ENCODE measurements at places on chromosomes 7 and 10.

DNA sequence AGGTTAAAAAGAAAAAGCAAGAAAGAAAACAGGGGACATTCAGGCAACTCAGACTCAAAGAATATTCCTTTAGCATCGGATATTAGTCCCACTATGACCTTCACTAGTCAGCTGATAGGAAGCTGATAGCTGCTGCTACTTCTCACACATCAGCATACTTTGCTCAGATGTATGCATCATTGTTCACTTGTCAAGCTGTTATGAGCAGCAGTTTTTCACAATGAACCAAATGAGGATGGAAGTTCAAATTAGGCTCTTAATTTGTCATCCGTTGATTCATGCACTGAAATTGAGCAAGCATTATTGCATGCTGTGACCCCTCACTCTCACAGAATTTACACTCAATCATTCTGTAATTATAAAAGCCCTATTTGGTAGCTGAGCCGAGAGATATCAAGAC lies 257.7 kb downstream of the SNX13 start:
- DNase-seq = no peak

GRCh38 chr10:124450012-124450782 lies at the start of gene NKX1-2:
Gene NKX1-2, minus strand, starts transcription at chr10:124450035. Its CDS starts 92 bp downstream, at chr10:124449943.
- DNase-seq = no peak

- DNase-seq = no peak
Measured at GRCh38 chr7:31955021-31955420, 115.2 kb downstream of the PDE1C start.

DNA sequence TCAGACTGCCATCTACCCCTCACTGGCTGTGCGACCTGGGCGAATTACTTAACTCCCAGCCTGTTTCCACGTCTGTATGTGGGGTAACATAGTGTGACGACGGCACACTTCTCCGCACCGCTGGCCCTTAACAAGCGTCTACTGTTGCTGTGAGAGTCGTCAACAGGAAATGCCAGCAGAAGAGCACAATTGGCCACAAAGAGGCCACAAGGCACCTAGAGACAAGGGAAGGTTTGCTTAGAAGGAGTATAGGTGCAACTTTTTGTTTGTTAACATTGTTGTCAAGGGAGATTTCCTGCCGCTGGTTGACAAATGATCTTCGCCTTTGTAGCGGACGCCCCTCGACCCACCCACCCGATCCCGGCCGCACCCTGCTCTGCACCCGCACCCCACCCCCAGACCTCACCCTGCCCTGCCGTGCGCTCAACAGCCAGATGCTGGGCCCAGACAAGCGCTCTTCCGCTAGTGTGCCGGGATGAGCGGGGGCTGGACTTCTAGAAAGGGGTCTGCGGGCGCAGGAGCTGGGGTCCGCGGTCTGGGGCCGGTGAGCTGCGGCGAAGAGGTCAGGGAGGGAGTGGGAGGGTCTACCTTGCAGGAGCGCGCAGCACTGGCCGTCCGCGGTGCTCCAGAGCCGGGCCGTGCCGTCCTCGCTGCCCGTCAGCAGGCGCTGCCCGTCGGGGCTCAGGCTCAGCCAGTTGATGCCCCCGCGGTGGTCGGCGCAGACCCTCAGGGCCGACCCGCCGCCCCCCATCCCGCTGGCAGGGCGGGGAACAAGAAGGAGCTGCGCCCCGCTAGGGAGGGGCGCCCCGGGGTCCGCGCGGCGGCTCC lies 785 bp downstream of the WDR86 start:
- DNase-seq = no peak

GRCh38 chr7:150938566-150938965 lies 39.6 kb downstream of the KCNH2 start:
- DNase-seq = no peak

- DNase-seq = no peak
Measured at GRCh38 chr10:77899080-77899477, 27.5 kb downstream of the DLG5 start.

- no peak for DNase-seq
Measured at GRCh38 chr10:49504528-49504927, 34.4 kb downstream of the ERCC6 start.

- DNase-seq = no peak
Measured at GRCh38 chr7:128000048-128000447, 31.2 kb downstream of the LRRC4 start.

DNA sequence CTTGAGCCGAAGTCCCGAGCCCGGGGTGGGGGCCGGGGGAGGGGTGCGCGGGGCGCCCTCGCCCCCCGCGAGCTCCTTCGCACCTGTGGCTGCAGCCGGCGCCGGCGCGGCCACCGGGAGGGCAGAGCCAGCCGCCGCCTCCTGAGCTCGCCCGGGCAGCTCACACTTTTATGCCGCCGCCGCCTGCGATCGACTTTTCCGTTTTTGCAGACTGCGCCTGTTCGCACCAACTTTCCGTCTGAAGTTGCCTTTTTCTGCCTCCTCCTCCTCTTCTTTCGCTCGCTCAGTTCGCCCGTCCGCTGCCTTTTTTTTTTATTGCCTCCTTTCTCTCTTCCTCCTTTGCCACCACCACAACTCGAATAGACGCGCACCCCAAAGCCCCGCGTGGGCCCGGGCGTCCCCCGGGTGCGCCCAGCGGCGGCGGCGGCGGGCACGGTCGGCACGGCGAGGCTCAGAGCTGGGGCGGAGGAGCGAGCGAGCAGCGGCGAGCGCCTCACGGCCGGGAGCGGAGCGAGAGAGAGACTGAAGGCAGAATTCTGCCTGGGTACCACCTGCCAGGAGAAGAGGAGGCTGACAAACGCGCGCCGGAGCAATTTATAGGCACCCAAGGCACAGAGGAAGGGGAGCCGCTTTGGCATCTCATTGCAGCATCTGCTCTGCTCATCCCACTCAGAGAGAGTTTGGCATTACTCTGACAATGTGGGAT lies at the start of gene C1QL3:
Gene C1QL3, minus strand, starts transcription at position 569 of the 706 bp plus-strand sequence. CDS start 814 bp downstream, outside the sequence.
- DNase-seq = peak; percentile 32

DNA sequence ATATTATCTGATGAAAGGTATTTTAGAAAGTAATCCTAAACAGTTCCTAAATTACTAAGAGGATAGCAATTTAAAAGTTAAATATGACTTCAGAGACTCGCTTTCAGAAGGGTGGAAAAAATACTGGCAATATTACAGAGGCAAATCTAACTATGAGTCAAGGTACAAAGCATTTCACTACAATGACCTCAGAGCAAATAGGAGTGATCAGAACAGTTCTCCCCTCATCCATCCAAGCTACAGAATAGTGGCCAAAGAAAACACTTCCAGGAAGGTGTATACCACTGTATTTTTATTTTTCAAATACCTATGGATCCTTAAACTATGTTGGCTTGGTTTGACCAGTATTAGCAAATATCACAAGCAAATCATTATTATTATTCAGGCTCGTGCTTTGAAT lies 112.8 kb upstream of the ODAD2 start:
- DNase-seq = no peak

- DNase-seq = no peak
Measured at GRCh38 chr10:76001019-76001418, 569.6 kb downstream of the LRMDA start.

DNA sequence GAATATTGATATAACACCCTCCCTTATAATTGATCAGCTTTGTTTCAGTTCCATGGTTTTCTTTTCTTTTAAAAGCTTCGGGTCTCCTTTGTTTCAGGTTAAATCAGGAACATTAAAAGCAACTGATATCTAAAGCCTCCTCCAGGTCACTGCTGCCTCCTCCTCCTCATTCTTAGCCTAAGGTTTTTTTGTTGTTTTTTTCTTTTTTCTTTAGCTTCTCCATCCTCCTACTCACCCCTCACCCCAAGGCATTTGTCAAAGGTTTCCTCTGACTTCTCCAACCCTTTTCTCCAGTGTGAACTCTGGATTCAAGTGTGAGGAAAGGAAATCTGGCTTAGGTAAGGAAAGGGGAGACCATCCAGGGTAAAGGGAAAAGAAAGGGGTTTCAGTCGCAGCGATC lies 420.2 kb upstream of the NFE2L3 start:
- DNase-seq = no peak

All from occipital lobe (tissue), 3 donors.